ENCODE measurements at places on chromosomes 6 and 20.

GRCh38 chr6:33672808-33673207 is 38.7 kb downstream of the UQCC2 start:
- DNase-seq: no peak

DNA sequence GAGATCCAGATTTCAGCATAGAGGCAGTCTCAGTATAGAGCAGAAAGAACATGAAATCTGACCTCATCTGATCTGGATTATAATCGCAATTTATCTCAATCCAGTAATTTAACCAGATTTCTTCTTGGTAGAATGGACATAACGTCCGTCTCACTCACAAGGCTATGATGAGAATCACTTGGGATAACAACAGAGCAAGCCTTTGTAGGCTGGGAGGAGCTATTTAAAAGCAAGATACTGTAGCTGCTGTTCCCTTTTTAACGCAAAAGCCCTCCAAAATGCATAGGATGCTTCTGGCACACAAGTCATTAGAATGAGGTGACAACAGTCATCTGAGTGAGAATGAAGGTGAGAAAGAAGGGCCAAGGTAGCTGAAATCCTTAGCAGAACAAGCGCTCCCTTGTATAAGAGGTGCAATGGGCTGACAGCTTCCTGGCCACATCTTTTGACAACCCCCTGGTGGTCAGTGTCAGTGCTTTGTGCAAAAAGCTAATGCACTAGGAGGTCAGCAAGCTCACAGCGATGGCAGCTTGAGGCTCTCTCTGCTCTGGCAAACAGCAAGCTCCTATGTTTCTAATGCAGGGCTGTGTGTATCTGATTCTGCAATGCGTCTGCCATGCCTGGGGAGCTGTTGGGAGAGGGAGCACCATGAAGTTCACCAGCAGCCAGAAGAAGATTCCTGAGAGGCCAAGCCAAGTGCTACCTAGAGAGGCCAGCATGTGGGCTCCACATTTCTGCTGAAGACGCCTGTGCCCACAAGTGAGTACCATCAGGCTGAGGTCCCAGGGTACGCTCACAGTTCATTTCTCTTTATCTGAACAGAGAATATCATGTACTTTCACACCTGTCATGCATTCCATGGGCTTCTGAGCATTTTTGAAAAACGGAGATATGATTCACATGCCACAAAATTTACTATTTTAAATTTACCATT is 16.2 kb downstream of the METTL24 start:
- DNase-seq: no peak

DNA sequence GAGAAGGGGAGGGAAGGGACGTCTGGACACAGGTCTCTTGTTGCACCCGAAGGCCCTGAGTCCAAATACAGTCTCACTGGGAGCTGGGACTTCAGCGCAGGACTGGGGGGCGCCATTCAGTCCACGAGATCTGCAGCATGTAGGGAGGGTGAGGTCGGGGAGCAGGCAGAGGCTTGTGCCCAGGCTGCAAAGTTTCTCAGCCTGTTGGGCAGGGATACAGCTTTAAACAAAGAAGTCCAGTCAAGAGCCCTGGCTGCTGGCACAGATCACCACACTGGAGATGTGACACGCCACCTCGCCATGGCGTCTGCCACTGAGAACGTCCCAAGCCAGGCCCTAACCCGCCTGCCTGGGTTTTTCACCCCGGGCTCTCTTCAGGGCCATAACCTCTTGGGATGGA is 256.6 kb downstream of the DLL1 start:
- no peak for DNase-seq

DNA sequence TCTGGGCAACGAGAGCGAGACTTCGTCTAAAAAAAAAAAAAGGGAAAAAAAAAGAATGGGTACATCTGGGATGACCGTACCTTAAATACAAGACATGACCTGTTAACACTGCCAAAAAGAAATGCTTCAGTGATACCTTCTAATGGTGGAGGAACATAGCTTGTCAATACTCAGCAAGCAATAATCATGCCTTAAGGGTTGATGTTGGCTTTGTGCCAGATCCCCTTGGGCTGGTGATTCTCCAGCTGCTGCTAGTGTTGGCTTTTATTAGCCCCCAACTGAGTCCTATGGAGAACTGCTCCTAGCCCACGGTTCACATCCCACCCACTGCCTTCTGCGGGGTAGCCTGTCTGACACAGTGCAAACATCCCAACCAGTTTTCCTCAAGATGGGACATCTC is 134.9 kb downstream of the PLCB1 start:
- no peak for DNase-seq

DNA sequence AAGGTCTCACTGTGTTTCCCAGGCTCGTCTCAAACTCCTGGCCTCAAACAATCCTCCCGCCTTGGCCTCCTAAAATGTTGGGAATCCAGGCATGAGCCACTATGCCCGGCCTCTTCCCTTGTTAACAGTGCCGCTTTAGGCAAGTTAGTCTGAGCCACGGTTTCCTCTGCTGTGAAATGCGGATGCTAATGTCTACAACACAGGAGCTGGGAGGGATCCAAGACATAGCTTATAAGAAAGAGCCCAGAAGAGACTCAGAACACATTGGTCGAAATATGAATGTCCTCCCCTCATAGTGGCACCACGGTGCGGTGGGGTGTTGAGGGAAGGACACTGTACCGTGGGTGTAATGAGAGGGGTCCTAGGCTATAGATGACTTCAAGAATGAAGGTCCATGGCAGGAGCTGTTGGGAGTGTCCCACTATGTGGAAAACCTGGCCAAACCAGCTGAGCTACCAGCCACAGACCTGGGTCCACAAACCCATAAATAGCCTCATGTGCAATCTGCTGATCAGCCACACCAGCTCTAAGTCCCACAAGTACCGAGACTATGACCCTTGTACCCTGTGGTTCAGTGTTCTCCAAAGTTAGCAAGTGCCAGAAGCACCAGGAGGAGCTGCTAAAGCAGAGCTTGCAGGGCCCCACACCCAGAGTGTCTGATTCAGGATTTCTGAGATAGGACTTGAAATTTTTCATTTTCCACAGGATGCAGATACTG is 57.8 kb upstream of the ZFAND3 start:
- DNase-seq: no peak

DNA sequence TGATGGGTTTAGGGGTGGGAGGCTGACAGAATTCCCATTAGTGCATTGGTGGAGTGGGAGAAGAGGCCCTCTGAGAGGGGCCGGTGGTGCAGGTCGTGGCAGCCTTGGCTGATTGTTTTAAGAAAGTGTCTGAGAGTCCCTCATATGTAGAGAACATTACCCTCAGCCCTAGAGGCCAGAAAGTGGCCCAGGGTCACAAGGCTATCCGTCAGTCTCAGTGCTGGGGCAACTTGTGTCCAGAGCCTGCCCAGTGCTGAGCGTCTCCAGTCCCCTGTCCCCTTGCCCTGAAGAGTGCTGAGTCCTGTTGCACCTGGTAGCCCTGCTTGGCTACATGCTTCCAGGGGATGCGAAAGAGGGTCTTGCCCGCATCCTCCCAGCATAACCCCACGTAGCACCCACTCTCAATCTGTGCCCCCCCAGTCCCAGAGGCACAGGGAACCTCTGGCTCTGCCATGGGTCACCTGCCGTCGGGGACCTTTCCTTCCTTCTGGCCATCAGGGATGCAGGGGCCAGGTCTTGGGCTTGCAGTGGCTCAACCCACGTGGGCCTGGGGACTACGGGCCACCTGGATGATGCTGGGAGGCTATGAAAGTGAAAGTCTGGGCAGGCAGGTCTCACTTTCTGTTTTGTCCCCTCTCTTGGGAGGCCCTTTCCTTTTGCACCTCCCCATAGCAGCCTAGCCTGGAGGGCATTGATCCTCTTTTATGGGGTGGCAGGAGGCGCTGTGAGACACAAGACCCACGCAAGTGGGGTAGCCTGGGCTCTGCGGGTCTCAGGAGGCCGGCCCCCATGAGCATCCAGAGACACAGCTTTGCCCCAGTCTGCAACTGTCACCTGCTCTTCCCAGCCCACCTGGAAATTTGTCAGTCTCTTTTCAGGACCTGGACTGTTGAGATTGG is 12.2 kb downstream of the DUSP15 start:
- DNase-seq: no peak

GRCh38 chr20:41513829-41514228 is 104.3 kb downstream of the CHD6 start:
- no peak for DNase-seq

- peak; percentile 17 for DNase-seq
Measured at GRCh38 chr20:31560094-31560745, 44.9 kb upstream of the ID1 start.

- no peak for DNase-seq
Measured at GRCh38 chr20:33881989-33882388, 70.8 kb downstream of the CHMP4B start.

- no peak for DNase-seq
Measured at GRCh38 chr6:92114091-92114675, 1305.2 kb downstream of the EPHA7 start.

- DNase-seq: no peak
Measured at GRCh38 chr6:14222956-14223355, 105.4 kb downstream of the CD83 start.

GRCh38 chr20:62922451-62922921 is 3.8 kb downstream of the DIDO1 start:
- DNase-seq: no peak

DNA sequence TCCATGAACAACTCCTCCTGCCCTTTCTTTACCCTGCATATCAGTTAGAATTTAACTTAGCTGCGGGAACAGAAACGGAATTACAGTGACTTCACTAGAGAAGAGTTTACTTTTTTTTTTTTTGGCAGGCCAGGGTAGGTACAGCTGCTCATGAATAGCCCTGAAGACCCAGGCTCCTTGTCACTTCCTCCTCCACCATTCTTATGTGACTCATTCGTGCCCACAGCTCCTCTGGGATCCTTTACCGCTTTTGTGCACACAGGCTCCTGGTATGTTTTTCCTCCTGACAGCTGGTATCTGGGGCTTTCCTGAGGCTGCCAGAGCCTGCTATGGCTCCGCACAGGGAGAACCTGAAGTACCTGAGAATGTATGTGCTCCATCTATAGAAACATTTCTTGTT is 3.9 kb upstream of the KCNS1 start:
- DNase-seq: no peak

Measured in esophagus squamous epithelium (tissue), 5 donors.